ENCODE measurements at places on chromosomes 3 and 15.

DNA sequence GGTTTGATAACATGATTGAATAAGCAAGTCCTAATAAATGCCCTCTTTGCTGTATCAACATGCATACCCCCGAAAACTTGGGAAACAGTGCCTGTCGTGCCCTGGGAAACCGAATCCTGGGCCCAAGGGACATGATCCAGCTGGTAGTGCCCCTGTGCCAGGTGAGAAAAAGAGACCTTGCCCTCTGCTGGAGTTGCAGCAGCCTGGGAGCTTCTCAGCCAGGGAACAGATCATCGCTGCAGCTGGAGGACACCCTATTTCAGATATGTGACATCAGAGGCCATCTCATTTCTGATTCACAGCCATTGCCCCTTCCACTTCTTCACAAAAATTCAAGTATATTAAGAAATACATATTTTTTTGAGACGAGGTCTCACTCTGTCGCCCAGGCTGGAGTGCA is 32.3 kb downstream of the STOML1 start:
- no peak for DNase-seq

- no peak for DNase-seq
These were observed 26.9 kb downstream of the GYG1 start for GRCh38 chr3:149018247-149018646.

DNA sequence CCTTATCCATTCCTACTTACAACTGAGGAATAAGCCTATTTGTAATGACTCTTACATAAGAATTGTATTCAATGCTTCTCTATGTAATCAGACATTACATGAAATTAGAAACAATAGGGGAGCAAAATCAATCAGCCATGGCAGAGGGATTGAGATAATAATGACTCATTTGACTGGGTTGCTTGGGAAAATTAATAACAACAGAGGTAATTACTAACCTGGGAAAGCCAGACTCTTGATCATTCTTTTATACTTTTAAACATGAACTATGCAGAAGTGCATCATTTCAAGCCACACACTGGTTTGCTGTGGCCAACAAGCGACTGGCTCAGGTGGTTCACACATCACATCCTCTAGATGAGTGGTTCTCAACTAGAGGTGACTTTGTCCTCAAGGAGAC is 126.3 kb upstream of the CRBN start:
- DNase-seq = no peak

GRCh38 chr3:186320862-186321568 is 41.0 kb downstream of the DGKG start:
- no peak for DNase-seq

GRCh38 chr3:69566275-69566674 is 173.0 kb upstream of the MITF start:
- no peak for DNase-seq

DNA sequence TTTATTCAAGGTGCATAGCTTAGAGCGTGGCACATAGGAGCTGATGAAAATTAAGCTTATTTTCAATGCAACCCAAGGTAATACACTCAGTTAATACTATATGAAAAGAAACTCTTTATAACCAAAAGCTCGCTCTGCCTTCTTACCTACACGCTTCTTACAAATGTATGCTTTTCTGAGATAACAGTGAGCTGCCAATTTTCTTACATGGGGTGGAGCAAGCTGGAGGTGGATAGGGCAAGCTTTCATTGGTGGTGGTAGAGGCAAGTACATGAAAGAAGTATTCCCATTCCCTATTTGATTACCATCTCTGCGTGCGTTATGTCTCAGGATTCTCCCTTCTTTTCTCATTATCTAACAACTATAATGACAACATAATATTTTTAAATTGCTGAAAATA is 8.9 kb downstream of the DZIP3 start:
- no peak for DNase-seq

GRCh38 chr3:130841357-130841756 is 52.5 kb upstream of the ATP2C1 start:
- no peak for DNase-seq

DNA sequence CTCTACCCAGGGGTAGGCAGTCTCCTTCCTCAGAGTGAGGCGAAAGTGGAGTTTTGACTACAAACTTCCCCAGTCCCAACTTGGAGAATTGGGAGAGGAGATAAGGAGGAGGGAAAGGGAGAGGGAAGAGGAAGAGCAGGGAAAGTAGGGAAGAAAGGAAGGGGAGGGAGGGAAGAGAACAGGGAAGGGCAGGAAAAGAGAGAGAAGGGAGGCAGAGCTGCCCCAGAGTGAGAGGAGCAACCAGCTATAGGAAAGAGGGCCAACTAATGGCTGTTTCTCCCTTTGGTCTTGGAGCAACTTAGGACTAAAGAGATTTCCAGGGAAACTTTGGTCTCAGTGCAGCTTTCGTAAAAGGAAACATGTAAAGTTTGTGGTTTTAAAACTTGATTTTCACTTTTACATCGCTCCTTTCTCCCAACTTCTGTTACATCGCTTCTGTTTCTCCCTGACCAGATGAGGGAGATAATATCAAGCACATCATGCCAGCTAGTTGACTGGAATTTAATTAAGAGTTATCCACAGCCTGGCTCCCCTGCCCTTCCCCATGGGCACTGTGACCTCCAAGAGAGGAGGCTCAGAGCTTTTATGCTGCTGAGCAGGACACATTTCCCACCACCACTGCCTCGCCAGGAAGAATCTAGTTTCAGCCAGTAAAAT is 1.4 kb downstream of the CA12 start:
- DNase-seq = no peak
